Upper lobe of right lung (tissue), 1 donor: ENCODE measurements at places on chromosomes 5 and 9. TPM values are rescaled to one million over a fixed set of nuclear protein-coding genes. Genes with fewer than 3 reads are reported as not detected.

Gene COL15A1
- 8.0 TPM for total RNA-seq

Gene IFNA17
- not detected for total RNA-seq

Gene ACOT12
- not detected for total RNA-seq

DNA sequence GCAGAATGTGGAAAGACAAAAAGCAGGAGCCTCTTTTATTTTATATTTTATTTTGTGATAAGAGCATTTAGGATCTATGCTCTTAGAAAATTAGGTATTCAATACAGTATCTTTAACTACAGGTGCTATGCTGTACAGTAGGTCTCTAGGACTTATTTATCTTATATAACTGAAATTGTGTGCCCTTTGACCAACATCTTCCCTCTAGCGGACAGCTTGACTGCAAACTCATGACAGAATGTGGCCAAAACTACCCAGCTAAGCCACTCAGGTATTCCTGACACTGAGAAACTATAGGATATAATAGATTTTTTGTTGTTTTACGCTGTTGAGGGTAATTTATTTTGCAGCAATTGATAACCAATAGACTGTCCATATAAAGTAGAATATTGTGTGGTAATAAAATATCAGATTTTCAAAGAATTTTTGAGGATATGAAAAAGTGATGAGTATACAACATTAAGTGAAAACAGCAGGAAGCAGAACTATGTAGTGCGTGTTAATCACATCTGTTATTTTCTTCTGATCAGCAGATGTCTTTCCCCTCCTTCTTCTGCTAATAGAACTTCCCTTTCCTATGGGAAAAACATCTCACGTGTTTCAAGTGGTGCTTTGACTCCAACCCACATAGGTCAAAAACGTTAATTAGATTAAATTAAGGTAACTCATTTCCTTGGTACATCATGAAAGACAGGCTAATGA is 69.9 kb upstream of the SELENOP start:
- H3K36me3 ChIP-seq: no peaks in the 10 kb centered on the region
- no peak overlapping the region for H3K4me3 ChIP-seq
- no peak overlapping the region for H3K27ac ChIP-seq
- DNase-seq: no peak

DNA sequence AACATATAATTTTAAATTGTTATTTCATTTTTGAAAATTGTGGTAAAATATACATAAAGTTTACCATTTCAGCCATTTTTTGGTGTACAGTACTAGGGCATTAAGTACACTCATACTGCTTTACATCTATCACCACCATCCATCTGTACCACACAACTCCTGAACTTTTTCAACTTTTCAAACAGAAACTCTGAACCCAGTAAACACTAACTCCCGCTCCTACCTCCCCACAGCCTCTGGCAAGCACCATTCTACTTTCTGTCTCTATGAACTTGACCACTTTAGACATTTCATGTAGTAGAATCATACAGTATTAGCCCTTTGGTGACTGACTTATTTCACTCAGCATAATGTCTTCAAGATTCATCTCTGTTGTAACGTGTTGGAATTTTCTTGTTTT is 8.4 kb upstream of the SLC45A2 start:
- no peak overlapping the region for H3K27ac ChIP-seq
- H3K27me3 ChIP-seq: no peaks in the 10 kb centered on the region
- no peak for DNase-seq
- H3K36me3 ChIP-seq: peaks cover 27% of the 10 kb centered on the region
- H3K4me1 ChIP-seq: peaks cover 5% of the 10 kb centered on the region
- H3K4me3 ChIP-seq: no peak overlapping the region

DNA sequence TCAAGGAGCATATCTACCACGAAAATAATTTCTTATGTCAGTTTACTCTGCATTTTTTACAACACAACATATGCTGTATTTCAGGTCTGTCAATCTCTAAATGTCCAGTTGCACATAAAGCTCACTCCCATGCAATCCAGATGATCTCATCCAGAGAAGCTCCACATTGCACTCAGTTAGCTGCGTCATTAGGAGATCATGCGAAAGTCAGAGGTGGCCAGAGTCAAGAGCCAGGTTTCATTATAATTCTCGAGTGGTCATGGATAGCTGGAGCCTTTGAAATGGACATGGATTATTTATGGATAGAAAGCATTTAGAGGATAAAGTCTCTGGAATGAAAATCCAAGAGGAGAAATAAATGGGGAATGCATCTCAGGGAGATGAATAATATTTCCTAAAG is 232.3 kb downstream of the GAS1 start:
- no peaks in the 10 kb centered on the region for H3K4me1 ChIP-seq
- no peak overlapping the region for H3K27ac ChIP-seq
- no peaks in the 10 kb centered on the region for H3K36me3 ChIP-seq

DNA sequence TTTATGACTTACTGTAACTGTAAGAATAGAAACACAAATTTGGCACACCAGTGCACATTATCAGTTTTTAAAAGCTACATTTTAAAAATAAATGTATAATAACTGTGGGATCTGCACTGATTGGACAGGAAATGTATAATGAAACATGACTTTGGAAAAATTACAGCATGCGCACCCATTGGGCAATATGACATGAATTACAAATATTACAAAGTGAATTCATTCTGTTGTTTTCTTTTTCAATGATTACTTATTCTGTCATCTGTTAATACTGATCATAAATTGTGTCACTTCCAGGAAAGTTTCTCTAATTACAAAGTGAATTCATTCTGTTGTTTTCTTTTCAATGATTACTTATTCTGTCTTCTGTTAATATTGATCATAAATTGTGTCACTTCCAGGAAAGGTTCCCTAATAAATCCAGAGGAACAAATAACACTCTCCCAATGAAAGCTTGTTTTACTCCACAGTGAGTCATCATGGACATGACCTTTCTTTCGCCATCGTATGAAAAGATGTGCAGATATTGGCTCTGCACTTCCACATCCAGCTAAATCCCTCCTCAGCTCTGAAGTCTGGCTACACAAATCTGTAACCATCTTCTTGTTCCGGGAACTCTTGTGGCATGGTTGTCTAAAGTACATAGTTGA is 297.0 kb upstream of the HAPLN1 start:
- no peak for DNase-seq
- no peaks in the 10 kb centered on the region for H3K27me3 ChIP-seq
- H3K4me3 ChIP-seq: no peak overlapping the region
- no peaks in the 10 kb centered on the region for H3K36me3 ChIP-seq
- H3K27ac ChIP-seq: no peak overlapping the region

DNA sequence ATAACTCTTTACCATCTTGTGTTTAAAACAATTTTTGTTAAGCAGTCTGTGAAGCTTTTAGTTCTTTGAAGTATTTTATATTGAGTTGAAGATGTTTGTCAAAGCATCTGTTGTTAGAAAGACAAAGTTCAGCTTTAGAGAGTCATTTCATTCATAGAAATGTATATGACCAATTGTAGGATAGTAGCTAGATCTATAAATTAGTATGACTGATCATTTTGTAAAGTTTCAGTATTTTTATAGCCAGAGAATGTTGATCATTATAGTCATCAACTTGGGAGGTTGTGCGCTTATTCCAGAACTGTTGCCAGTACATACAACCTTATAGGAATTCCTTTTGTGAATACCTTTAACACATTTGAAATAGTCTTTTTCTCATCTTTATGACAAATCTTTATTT is 5.2 kb downstream of the NIPBL start:
- no peaks in the 10 kb centered on the region for H3K27me3 ChIP-seq
- DNase-seq: no peak
- H3K4me3 ChIP-seq: no peak overlapping the region
- peaks cover 56% of the 10 kb centered on the region for H3K4me1 ChIP-seq
- H3K36me3 ChIP-seq: no peaks in the 10 kb centered on the region

GRCh38 chr5:59637884-59638580 is 255.5 kb downstream of the PDE4D start:
- no peak overlapping the region for H3K27ac ChIP-seq
- no peaks in the 10 kb centered on the region for H3K36me3 ChIP-seq
- H3K27me3 ChIP-seq: no peaks in the 10 kb centered on the region
- H3K4me3 ChIP-seq: no peak overlapping the region

GRCh38 chr9:124415852-124416484 is 726 bp upstream of the PSMB7 start:
- no peak overlapping the region for H3K27ac ChIP-seq
- H3K36me3 ChIP-seq: peaks cover 33% of the 10 kb centered on the region
- H3K27me3 ChIP-seq: no peaks in the 10 kb centered on the region

GRCh38 chr9:15612962-15613361 is 60.1 kb downstream of the CCDC171 start:
- H3K27ac ChIP-seq: no peak overlapping the region
- H3K4me3 ChIP-seq: no peak overlapping the region
- no peaks in the 10 kb centered on the region for H3K4me1 ChIP-seq
- no peak for DNase-seq
- no peaks in the 10 kb centered on the region for H3K36me3 ChIP-seq
- H3K27me3 ChIP-seq: no peaks in the 10 kb centered on the region

DNA sequence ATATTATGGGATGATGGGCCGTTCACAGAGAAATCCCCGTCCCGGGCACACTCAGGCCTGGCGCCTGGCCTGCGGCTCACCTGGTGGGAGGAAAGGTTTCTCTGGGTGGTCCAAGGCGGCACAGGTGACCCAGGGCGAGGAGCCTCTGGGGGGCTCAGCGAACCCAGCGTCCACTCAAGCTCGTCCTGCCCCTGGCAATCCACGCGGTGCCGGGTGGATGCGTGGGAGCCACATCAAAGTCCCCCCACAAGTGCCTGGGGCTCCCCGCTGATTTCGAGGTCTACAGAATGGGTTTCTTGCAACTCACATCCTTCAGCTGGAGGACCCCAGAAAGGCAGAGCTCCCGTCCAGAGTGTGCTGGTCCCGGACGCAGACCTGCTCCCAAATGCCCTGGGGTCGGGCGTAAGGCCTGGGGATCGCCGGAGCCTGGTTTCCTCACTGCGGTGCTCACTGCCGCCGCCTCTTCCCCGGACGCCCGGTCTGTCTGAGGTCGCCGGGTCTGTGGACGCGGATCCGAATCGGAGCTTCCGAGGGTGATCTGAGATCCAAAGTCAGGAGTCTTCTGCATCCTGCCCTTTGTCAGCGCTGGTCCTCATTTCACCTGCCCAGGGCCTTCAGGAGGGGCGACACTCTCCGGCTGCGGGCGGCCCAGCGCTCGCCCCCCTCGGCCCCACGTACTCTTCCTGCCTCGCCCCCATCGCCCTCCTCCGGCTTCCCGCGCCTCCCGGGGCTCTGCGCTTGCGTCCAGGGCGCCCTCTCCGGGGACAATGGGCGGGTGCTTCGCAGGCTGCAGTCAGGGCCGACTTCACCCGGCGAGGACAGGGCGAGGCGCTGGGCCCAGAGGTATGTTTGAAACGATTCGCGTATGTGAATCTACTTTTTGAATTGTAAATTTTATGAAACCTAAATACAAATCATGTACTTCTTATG is 20.0 kb upstream of the RUFY1 start:
- H3K4me3 ChIP-seq: peak overlapping the region; percentile 58
- peak; percentile 83 for DNase-seq
- H3K4me1 ChIP-seq: peaks cover 9% of the 10 kb centered on the region
- peak overlapping the region; percentile 36 for H3K27ac ChIP-seq
- no peaks in the 10 kb centered on the region for H3K27me3 ChIP-seq

- no peaks in the 10 kb centered on the region for H3K36me3 ChIP-seq
- no peak overlapping the region for H3K27ac ChIP-seq
- DNase-seq: peak; percentile 84
Observed at GRCh38 chr5:139392678-139393496, 2.0 kb downstream of the PROB1 start.

GRCh38 chr9:74413876-74414275 is 83.3 kb upstream of the RORB start:
- no peaks in the 10 kb centered on the region for H3K4me1 ChIP-seq
- no peak for DNase-seq
- no peaks in the 10 kb centered on the region for H3K27me3 ChIP-seq
- no peak overlapping the region for H3K27ac ChIP-seq
